CD4-positive, alpha-beta T cell treated with Interleukin-1 beta for 1 hour (primary cell): ENCODE measurements at places on chromosomes 4 and X.

DNA sequence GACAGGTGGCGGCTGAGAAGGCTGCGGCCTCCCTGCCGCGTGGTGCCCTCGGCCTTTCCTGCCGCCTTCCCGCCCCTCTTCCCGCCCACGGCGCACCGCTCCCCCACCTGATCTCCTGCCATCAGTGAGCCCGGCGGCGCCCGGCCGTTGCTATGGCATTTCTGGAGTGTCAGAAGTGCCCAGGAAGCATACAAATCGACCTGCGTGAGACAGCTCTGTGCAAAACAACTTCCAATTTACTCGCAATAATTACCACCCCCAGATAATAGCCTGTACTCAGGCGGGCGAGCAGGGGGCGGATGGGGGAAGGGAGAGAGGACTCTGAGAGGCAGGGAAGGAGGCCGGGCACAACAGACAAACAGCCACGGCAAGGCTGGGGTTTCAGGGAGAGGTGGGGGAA, 16.6 kb upstream of the ERCC6L start:
- DNase-seq, result no peak

DNA sequence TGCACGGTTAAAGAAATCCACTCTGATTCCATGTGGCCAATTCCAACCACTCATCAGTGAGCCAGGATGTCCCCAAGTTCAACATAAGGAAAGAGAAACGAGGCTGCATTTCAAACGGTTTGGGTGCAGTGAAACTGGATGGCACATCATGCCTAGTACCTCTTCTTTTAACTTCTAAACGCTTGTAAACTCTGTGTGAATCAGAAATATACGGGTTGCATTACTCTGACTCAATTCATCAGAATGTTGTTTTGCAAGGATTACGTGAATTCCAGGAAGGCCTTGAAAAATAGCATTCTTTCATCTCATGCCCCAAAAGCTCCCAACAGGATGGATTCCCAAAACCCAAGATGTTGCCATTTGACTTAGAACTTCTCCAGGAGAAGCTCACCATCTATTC, 270.4 kb downstream of the LDB2 start:
- DNase-seq, result no peak

DNA sequence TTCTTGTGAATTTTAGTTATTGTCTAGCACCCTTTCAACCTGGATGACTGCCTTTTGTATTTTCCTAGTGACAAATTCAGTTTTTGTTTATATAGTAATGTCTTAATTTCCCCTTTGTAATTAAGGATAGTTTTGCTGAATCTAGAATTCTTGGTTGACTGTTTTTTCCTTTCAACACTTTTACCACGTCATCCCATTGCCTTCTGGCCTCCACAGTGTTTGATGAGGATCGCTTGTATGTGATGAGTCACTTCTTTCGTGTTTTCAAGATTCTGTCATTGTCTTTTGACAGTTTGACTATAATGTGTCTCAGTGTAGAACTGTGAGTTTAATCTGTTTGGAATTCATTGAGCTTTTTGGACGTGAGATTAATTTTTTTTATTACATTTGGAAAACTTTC, 30.1 kb downstream of the KDM6A start:
- no peak for DNase-seq

- DNase-seq, result no peak
These were observed 12.1 kb upstream of the CLCN5 start for GRCh38 chrX:49910344-49910743.

- no peak for DNase-seq
These were observed 26.5 kb upstream of the ATOH1 start for GRCh38 chr4:93802045-93802444.

DNA sequence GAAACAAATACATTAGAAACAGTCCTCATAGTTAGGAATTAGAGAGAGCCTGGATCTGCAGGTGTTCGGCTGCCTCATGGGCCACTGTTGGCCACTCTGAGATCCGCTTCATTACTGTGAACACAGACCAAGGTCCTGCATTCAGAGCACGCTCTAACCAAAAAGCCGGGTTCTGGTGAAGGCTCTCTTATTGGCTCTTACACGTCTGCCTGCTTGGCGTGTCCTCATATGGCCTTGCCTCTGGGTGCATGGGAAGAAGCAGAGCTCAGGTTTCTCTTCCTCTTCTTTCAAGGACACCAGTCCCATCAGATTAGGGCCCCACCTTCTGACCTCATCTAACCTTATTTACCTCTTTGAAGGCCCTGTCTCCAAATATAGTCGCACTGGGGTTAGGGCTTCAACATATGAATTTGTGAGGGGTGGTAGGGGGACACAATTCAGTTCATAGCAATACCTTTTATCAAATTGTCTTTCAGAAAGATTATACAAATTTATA, 37.1 kb upstream of the ELF2 start:
- DNase-seq, result peak; percentile 72

DNA sequence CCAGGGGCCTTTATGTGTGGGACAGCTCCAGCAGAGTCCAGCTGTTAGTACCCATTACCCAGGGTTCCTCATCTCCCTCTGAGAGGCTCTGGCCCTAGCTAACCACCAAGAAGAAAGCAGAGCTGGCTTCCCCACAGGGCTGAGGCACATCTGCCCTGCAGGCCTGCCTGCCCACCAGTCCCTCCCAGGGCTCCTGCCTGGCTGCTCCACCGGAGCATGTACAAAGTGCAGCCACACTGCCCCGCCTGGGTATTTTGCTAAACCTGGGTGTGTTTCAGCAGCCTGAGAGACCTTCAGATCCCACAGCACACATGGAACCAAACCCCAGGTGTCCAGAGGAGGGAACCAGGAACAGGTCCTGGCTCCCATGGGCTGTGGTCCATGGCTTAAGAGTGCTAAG, 500.4 kb upstream of the KLHL4 start:
- DNase-seq, result no peak

- no peak for DNase-seq
These were observed 372.4 kb upstream of the SLC7A11 start for GRCh38 chr4:138614398-138615142.

- DNase-seq, result no peak
These were observed 76.2 kb upstream of the PAQR3 start for GRCh38 chr4:79015411-79015810.

- DNase-seq, result no peak
These were observed 15.8 kb downstream of the RBM10 start for GRCh38 chrX:47160781-47161180.

DNA sequence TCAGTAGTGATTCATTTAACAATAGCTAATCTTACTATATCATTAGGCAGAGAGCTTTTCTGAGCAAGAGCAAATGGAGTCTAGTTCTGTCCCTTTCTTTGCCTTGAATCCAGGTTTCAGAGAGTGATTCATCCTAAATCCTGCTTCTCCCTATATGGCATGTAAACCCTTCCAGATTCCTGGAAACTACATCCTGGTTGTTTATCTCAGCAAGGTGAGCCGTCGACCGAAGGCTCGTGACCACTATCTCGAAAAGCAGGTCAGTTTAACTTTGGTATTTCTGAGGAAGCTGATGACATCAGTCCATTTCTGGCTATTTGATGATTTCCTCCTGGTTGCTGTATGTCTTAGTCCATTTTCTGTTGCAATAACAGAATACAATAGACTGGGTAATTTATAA, 40.7 kb upstream of the ERVMER34-1 start:
- DNase-seq, result no peak

GRCh38 chr4:24470666-24471485, 113.5 kb downstream of the DHX15 start:
- no peak for DNase-seq

DNA sequence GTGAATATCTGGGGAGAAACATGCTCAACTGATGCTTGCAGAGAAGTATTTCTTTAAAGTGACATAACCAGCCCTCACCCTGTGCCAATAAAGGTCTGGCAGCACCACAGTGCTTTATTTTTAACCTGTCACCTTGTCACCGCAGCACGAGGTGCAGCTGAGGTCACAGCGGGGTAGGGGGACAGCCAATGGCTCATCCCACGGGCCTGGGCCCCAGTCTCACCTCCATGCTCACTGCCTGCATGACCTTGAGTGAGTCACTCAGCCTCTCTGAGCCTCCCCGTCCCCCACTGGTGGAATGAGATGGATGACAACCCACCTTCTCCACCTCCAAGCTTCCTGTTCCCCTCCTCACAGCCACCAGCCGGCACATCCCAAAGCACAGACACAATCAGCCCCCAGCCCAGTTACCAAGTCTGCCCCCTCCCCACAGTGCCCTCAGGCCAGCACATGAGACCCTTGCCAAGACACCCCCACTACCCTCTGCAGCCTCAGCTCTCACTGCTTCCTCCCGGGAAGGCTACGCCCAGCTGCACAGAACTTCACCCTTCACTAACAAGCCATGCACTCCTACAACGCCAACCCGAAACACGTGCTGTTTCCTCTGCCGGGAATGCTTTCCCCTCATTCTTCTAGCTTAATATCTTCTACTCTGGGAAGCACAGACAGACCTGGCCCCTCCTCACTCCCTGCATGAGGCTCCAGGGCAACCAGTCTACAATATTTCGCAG, 24.9 kb upstream of the MAN2B2 start:
- no peak for DNase-seq

DNA sequence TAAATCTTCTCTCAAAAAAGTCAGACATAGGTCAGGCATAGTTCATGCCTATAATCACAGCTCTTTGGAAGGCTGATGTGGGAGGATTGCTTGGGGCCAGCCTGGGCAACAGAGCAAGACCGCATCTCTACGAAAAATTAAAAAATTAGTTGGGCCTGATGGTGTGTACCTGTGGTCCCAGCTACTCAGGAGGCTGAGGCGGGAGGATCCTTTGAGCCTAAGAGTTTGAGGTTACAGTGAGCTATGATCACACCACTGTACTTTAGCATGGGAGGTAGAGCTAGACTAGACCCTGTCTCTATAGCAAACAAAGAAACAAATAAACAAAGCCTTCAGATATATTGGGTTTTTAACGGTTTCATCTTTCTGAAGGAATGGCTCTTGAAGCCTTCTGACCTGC, 62.2 kb downstream of the DIPK2B start:
- DNase-seq, result no peak

DNA sequence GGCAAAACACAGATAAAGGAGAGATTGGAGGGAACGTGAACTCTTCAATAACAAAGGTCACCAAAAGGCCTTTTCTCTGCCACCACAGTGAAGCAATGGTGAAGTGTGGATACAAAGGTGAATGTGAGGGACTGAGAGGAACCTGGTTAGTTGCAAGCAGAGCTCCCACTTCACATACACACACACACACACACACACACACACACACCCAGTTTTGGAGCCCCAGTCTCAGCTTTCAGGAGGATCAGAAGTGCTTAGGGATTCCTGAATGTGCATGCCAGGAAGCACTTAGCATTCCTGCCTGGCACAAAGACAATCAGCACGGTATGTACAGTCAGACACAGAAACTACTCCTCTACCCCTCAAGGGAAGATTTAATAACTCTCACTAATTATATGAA, 71.5 kb downstream of the ARHGEF9 start:
- DNase-seq, result no peak

GRCh38 chrX:74351760-74352159, 47.8 kb downstream of the ZCCHC13 start:
- DNase-seq, result no peak

- no peak for DNase-seq
These were observed 199.7 kb upstream of the MAMLD1 start for GRCh38 chrX:150163221-150163930.

- no peak for DNase-seq
These were observed 52.7 kb downstream of the ATRX start for GRCh38 chrX:77733342-77733741.

GRCh38 chr4:161252520-161253141, 911.2 kb downstream of the FSTL5 start:
- DNase-seq, result no peak

GRCh38 chr4:78945651-78946179, 6.5 kb upstream of the PAQR3 start:
- DNase-seq, result no peak

DNA sequence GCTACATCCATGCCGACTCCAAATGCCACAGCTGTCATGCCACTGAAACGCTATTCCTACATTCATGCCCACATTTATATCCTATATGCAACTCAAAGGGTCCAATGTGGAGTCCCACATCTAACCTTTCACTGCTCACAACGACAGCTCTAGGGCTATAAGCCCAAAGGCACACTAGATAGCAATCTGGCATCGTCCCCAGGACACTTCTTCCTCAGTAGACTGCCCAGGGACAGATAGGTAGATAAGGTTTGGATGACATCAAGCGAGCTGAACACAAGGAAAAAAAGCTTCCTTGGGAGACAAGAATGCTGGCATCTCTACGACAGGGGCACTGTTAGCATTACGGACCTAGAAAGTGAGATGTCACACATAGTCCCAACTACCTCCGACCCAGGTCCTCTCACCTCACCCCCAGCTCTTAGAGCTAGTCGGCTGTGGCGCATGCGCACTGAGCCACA, 685 bp downstream of the RAB9B start:
- peak; percentile 55 for DNase-seq

- DNase-seq, result no peak
These were observed 27.3 kb downstream of the PIGG start for GRCh38 chr4:526189-526909.

GRCh38 chr4:23039818-23040217, 347.1 kb downstream of the GBA3 start:
- DNase-seq, result no peak

- no peak for DNase-seq
These were observed 4.9 kb upstream of the UGT2B10 start for GRCh38 chr4:68810919-68811318.

DNA sequence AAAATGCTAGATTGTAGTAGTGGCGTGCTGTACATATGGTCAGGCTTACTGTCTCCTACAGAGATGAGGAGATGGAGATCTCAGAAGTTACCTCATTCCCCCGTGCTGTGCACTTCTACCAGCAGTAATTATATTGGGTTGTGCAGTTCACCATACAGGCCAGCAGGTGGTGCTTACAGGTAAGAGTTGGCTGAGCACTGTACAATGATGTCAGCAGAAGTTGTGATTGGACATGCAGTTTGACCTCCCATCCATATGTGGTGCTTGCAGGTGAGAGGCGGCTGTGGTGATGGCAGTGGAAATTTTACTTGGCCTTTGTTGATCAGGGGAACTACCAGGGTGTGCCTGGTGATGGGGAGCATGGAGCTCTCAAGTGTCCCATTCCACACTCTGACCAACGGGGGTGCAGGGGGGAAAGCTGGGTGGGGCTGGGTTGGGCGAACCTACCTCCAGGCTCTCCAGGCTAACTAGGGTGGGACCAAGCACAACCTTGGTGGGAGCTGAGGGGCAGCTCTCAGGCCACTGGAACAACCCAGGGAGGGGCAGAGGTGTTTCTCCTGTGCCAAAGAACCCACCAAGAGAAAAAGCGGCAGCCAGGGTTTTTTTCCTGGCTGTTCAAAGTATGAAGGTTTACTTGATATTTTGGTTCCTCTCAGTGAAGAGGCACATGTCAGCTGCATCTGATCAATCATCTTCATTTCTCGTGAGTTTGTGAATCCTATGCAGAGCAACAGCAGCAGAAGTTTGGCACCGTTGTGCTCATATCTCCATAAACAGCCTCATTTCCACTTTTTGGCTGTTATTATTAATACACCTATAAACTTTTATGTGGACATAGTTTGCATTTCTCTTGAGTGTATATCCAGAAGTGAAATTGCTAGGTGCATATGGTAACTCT, 73.8 kb upstream of the FREM3 start:
- DNase-seq, result peak; percentile 46

- DNase-seq, result no peak
These were observed 66.6 kb downstream of the EIF4E start for GRCh38 chr4:98862371-98862770.

GRCh38 chr4:19992471-19993093, 259.1 kb upstream of the SLIT2 start:
- no peak for DNase-seq
